ENCODE measurements at places on chromosomes 7 and 10.

DNA sequence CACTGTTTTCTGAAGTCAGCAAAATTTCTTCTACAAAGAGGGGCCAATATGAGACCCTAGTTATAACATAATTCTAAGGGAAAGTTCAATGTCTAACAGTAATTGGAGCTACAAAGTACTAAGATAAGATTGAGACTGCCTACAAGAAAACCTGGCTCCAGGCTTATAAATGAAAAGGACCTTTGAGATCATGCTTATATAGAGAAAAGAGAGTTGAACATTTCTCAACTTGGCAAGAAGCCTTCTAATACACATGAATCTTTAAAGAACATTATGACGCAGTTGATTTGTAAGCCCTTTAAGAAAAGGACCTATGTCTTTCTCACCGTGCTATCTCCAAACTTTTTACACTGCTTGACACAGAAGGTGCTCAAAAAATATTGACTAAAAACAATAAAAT lies 87.9 kb downstream of the TPK1 start:
- DNase-seq, result no peak

DNA sequence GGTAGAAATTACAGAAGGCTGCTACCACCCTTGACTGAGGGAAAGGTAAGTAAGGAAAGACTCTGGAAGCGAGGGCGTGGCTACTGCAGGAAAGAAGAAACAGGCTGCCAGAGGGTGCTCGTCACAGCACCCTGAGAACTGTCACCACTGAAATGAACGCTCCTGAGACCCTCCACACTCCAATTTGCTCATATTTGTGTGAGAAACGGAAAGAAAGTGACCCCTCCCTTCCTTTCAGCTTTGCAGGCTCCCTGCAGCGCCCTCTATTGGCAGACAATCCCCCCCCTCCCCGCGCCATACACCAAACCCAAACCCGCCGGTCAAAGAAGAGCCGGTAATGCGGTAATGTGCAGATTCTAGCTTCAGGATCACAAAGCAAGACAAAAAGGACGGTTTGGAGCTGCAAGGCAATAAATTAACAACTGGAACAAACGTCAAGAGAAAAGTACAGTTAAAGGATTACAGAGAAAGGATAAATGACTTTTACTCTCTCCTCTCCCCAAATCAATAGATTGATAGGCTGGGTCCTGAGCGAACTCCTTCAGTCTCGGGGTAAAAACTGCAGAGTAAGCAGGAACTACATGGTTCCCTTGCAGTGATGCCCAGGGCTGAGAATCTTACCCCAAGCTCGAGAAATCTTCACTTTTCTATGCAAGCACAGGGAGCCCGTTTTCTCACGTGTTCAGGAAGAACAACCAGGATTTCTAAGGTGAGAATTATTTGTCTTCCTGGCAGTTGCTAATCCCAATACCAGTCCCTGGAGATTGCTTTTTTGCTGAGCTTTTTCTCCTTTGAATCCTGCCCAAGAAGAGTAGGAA lies 47.6 kb downstream of the STEAP1B start:
- DNase-seq, result peak; percentile 16

GRCh38 chr10:14578060-14578952 lies 196.4 kb downstream of the FAM107B start:
- DNase-seq, result no peak

DNA sequence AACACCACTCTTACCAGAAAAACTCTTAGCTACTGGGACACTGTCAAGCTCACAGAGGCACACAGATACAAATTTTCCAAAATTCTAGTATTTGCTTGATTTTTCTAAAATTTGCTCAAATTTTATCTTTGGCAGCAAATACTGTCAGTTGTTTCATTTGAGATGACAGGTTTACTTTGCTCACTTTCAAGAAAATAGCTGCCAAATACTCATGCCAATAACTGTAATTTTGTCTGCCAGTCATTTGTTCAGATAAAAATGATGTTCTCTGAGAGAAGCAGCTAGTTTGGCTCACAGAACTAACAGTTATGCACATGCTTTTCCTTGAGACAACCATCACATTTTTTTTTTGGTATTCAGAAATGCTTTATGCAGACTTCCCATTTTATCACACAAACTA lies 82.8 kb downstream of the LRRC18 start:
- DNase-seq, result no peak

GRCh38 chr10:11823122-11823988 lies at the start of gene PROSER2:
Gene PROSER2 (plus strand): TSS chr10:11823356. CDS start chr10:11852078, 28,722 bp downstream.
- DNase-seq, result peak; percentile 66

DNA sequence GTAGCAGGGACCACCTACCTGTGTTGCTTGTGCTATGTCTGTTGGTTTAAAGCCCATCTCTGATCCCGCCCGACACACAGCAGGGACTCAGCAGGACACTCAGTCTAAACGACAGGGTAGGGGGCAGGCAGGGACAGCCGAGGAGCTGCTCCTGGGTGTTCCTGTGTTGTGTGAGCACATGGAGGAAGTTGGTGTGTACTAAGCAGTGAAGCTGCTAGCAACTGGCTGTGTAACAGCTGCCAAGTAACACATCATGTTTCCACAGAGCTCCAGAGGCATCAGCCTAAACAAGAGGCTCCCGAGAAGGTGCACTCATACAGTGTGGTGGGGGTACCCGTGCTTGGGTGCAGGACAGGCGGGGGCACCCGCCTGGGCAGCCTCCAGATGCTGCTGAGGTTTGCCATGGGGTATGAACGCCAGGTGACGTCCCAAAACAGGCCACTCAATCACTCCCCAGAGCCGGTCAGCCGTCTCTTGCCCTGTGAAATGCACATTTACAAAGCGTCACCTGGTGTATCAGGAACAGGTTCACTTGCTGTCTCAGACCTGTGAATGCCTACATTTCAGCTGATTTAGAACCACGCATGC lies 59.6 kb downstream of the PTPRN2 start:
- DNase-seq, result no peak

DNA sequence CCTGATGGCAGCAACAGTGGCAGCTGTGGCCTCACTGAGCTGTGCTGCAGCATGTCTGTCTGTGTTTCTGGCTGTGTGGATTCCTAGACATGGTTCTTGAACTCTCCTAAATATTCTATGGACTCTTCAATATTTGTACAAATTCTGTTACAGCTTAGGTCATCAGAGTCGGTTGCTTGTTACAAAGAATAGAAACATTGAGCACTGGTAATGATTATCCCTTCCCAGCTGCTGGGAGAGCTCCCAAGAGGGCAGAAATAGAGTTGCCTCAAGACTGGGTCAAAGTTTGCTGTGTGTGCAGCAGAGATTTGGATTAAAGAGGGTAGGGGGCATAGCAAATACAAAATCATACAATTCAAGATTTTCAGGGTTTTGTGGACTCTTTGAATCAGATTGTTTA lies 337.1 kb upstream of the AKR1E2 start:
- DNase-seq, result no peak

DNA sequence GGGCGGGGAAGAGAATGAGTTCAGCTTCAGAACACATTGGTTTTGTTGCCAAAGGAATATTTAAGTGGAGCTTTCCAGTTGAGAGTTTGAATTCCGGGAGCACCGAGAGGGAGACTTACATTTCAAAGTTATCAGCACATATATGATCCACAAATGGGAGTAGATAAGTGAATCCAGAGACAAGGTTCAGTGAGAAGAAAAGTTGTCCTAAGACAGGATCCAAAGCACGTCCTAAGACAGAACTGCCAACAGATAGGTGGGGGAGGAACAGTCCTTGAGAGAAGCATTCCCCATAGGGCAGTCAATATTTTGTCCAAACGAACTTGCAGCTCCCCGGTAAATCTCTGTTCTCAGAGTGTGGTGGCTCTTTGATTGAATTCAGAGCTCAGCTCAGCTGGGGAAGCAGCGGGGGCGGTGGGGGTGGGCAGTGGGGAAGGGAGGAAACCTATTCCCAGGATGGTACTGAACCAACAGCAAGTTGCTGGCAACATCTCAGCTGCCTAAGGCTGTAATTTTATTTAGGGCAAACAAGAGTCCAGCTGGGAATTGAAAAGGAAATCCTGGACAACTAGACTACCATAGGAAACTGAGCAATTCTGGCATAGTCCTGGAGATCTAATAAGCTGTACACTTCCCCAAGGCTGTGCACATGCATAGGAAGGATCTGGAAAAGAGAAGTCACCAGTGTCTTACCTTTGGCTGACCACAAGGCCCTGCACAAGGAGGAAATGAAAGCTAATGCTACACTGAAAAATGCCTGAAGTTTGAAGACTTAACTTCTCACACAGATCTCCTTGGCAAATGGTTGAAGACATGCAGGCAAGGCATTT lies 94.2 kb upstream of the CXCL12 start:
- no peak for DNase-seq

DNA sequence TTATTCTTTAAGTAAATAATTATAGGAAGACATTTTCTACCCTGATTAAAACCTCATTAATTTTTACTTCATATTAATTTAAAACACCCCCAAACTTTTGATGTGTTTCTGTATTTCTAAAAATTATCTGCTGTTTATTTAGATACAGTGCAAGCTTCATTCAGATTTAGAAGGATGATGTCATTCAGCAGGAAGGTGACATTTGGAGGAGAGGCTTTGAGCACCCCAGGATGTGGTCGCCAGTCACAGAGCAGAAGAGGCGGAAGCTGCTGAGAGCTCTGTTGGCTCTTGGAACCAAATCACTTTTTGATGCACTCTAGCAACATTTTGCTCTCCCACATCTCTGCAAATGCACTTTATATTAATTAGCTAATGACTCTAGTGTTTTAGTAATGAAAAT lies 233.9 kb upstream of the CACNA2D1 start:
- DNase-seq, result peak; percentile 56

DNA sequence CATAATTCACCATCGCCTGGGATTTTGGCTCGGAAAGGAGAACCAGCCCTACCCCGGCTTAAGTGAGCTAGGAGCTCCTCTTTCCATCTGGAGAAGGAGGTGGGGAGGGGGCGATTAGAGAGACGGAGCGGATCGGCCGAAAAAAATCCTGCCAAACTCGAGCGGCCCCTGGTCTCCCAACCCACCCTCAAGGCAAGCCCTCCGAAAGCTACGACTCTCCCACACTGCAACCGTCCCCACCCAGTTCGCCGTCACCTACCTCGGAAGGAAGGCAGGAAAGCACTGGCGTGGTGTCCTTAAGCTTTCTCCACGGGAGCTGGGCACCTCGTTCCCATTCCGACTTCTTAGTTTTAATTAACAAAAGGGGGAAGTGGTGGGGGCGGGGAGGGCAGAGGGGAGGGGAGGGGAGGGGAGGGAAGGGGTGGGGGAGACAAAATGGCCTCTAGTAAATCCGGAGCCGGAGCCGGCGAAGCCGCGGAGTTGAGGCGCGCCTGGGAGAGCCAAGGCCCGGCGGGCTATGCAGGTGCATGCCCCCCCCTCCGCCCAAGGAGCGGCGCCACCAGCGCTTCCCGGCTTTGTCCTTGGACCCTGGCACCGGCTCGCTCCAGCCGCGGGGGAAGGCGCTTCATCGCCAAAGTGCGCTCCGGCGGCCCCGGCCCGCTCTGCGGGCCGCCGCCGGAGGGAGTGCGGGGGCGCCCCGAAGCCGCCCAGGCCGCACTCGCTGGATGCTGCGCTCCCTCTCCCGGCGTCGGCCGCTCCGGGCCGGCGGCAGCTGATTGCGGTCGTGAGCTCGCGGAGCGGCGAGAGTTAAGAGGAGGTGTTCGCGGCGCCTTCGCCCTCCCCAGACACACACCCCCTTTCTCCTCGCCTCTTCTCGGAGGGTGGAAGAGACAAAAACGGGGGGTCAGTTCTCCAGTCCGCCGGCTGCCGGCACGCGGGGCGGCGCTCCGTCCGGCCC lies at the start of gene LRRC4:
LRRC4 (minus strand) TSS at position 784 of the 958 bp plus-strand sequence. CDS start 797 bp downstream, outside the sequence.
- peak; percentile 42 for DNase-seq

GRCh38 chr7:157394246-157395191 lies 57.7 kb downstream of the DNAJB6 start:
- DNase-seq, result no peak

DNA sequence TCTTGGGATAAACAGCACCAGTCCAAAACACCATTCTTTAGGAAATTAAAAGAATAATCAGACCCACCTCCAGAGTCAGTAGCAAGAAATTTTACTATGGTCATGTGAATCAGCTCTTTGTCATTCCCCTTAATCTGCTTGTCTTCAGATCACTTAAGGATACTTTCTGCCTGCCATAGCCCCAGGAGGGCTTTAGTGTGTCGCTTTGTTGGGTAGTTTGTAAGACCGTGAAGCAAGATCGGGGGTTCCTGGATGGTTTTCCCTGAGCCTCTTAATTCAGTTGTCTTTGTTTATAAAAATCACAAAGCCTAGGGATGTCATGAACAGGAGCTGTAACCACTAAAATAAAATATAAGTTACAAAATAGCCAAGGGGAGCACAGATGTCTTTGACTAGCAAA lies 223.6 kb downstream of the RELN start:
- DNase-seq, result no peak

DNA sequence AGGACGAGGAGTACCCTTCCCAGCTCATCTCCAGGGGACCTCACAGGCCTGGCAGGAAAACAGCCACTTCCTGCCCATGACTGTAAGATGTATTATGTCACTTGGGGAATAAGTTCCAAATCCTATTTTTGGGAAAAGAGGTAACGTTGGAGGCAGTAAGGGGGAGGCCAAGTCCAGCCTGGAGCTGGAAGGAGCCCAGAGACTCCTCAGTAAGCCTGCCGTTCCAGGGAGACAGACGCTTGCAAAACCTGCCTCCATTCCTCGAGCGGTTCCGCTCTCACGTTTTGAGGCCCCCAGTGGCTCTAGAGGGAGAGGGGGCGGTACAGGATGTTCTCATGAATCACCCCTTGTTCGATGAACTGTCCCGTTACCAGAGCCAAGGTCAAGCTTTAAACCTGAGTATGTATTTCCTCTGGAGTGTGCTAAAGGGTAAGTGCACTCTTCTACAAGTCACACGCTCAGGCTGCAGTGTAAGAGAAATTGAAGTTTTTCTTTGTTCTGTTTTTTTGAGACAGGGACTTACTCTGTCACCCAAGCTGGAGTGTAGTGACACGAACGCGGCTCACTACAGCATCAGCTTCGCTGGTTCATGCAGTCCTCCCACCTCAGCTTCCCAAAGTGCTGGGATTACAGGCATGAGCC lies 45.5 kb upstream of the CYTH3 start:
- peak; percentile 26 for DNase-seq

GRCh38 chr10:120327675-120328074 lies 129.4 kb upstream of the PLPP4 start:
- DNase-seq, result no peak

DNA sequence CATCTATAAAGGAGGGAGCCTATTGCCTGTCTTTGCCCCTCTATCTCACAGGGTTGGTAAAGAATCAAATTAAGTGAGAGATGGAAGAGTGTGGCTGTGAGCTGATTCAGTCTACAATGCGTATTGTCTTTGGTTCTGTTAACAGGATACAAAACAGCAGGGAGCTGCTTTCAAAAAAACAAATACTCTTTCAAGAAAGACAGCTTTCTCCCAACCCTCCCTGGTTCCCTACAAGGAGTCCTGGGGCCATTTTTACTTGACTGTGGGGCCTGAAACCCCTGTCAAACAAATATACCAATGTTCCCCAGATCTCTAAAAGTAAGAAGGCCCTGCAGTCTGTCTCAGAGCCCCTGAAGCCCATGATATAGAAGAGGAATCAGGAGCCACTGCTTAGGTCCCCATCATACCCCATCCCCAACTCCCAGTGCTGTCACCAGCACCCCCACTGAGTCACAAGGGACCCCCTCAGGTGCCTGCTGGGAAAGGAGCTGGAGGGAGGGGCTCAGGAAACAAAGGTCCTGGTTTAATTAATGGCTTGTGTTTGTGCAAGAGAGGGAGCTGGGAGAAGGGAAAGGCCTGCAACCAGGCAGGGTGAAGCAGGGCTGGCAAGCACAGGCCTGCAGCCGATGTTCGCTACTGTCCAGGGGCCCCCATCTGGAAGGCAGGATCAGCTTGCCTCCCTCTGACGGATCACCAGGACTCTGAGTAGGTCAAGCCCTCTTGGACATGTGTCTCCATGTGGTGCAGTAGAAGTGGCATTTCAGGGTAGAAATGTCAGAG lies 182.0 kb upstream of the GHITM start:
- DNase-seq, result no peak
